Heart right ventricle (tissue), 16 donors: ENCODE measurements at places on chromosomes 1 and 21. TPM values are rescaled to one million over a fixed set of nuclear protein-coding genes. Genes with fewer than 3 reads are reported as not detected.
A peak's percentile ranks its signal among the peaks of the same experiment; 100 is the strongest.

The NTNG1 gene
- not detected for total RNA-seq

The OR2AK2 gene
- total RNA-seq, result not detected

The ANKRD45 gene
- total RNA-seq, result 0.57 TPM

The CCNL2 gene
- 77.5 TPM for total RNA-seq

The PCP4L1 gene
- total RNA-seq, result 0.38 TPM

The ATP5PF gene
- 537 TPM for total RNA-seq

The CCDC185 gene
- not detected for total RNA-seq

The TNNT2 gene
- total RNA-seq, result 7,560 TPM

The SIM2 gene
- not detected for total RNA-seq

The CDK18 gene
- total RNA-seq, result 199 TPM

The TNFRSF1B gene
- total RNA-seq, result 10.5 TPM

The XCL1 gene
- not detected for total RNA-seq

GRCh38 chr1:186605762-186606350 is 74.4 kb downstream of the PTGS2 start:
- H3K4me1 ChIP-seq, result no peaks in the 10 kb centered on the region
- no peaks in the 10 kb centered on the region for H3K36me3 ChIP-seq
- H3K4me3 ChIP-seq, result no peak overlapping the region
- no peaks in the 10 kb centered on the region for H3K27me3 ChIP-seq
- H3K27ac ChIP-seq, result no peak overlapping the region

GRCh38 chr1:98287626-98288025 is 366.8 kb upstream of the DPYD start:
- no peak for DNase-seq
- no peaks in the 10 kb centered on the region for H3K4me1 ChIP-seq
- no peak overlapping the region for H3K27ac ChIP-seq
- H3K27me3 ChIP-seq, result no peaks in the 10 kb centered on the region
- H3K36me3 ChIP-seq, result no peaks in the 10 kb centered on the region

GRCh38 chr1:245645406-245645805 is 490.6 kb downstream of the KIF26B start:
- no peak for DNase-seq
- H3K36me3 ChIP-seq, result no peaks in the 10 kb centered on the region
- no peak overlapping the region for H3K4me3 ChIP-seq
- H3K27me3 ChIP-seq, result no peaks in the 10 kb centered on the region

DNA sequence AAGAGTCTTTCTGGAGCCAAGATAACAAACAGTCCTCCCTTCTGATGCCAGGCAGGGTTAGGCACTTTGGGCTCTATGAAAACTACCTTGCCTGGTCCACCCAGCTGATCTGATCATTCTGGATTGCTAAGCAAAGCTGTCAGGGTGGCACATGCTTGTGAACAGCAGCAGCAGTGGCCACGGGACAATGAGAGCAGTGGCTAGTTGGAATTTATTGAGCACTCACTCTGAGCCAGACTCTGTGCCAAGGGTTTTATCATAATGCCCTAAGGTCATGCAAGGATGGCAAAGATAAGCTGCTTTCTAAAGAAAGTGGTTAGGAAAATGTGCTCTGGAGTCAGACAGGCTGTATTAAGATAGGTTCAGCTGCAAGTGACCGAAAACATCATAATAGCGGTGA is 390.4 kb upstream of the VAMP3 start:
- H3K27me3 ChIP-seq, result no peaks in the 10 kb centered on the region
- no peaks in the 10 kb centered on the region for H3K36me3 ChIP-seq
- peaks cover 26% of the 10 kb centered on the region for H3K4me1 ChIP-seq

- H3K36me3 ChIP-seq, result no peaks in the 10 kb centered on the region
- no peaks in the 10 kb centered on the region for H3K27me3 ChIP-seq
- H3K27ac ChIP-seq, result no peak overlapping the region
Observed at GRCh38 chr1:243991650-243992049, 59.4 kb upstream of the ZBTB18 start.

GRCh38 chr1:26035959-26036755 is 9.8 kb downstream of the SLC30A2 start:
- H3K4me3 ChIP-seq, result peak overlapping the region; percentile 88
- H3K36me3 ChIP-seq, result no peaks in the 10 kb centered on the region
- DNase-seq, result peak; percentile 87
- H3K27ac ChIP-seq, result peak overlapping the region; percentile 91
- H3K4me1 ChIP-seq, result peaks cover 25% of the 10 kb centered on the region

DNA sequence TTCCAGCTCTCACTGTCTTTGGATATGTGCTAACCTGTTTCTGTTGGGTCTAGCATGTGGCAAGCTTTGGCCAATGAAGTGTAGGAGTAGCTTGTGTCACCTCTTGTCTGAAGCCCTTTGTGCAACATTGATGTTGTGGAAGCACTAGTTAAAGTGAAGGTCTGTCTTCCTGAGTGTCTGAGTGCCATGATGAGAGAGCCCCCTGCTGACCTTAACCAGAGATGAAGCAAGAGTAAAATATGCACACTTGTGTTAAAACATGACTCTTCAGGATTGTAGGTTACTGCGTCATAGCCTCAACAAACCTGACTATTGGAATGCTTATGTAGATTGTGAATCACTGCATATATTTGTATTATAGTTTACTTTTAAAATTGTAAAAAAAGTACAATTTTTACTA is 103.7 kb downstream of the NCAM2 start:
- no peak overlapping the region for H3K27ac ChIP-seq
- H3K4me3 ChIP-seq, result no peak overlapping the region
- no peak for DNase-seq
- no peaks in the 10 kb centered on the region for H3K4me1 ChIP-seq
- H3K36me3 ChIP-seq, result no peaks in the 10 kb centered on the region
- H3K27me3 ChIP-seq, result no peaks in the 10 kb centered on the region

DNA sequence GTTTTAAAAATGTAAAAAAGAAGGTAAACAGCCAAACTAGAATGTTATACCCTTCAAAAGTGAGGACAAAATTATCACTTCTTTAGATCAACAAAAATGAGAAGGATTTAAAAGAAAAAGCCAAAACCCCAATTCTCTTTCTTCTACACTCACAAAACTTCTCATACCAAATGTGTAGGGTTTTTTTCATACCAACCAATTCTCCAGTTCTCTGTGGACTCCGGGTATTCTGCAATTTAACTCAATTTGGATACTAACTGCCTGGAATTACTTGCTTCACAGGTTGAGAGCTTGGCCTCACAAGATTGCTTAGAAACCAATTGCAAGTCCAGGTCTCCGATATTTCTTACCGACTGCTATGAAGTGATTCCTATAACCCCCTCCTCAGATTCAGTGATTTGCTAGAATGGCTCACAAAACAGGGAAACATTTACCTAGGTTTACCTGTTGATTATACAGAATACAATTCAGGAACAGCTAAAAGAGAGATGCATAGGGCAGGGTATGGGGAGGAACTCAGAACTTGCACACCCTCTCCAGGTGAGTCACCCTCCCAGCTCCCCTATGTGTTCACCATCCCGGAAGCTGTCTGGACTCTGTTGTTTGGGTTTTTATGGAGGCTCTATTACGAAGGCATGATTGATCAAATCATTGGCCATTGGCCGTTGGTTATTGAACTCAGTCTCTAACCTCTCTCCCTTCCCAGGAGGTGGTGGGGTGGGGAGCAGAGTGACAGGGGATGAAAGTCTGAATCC is 67.1 kb downstream of the CAMTA1 start:
- DNase-seq, result no peak
- H3K36me3 ChIP-seq, result no peaks in the 10 kb centered on the region
- no peak overlapping the region for H3K4me3 ChIP-seq

GRCh38 chr1:24827379-24828135 is 82.3 kb downstream of the CLIC4 start:
- peaks cover 89% of the 10 kb centered on the region for H3K4me1 ChIP-seq
- H3K27ac ChIP-seq, result no peak overlapping the region
- no peaks in the 10 kb centered on the region for H3K36me3 ChIP-seq
- no peak for DNase-seq

GRCh38 chr1:31750858-31751510 is 13.2 kb downstream of the ADGRB2 start:
- H3K4me1 ChIP-seq, result peaks cover 45% of the 10 kb centered on the region
- DNase-seq, result no peak
- H3K27me3 ChIP-seq, result no peaks in the 10 kb centered on the region
- H3K4me3 ChIP-seq, result no peak overlapping the region
- no peak overlapping the region for H3K27ac ChIP-seq

GRCh38 chr1:201511941-201512539 is 5.1 kb upstream of the CSRP1 start:
- DNase-seq, result peak; percentile 80
- no peak overlapping the region for H3K4me3 ChIP-seq
- H3K27me3 ChIP-seq, result no peaks in the 10 kb centered on the region
- peaks cover 31% of the 10 kb centered on the region for H3K4me1 ChIP-seq
- H3K36me3 ChIP-seq, result no peaks in the 10 kb centered on the region

DNA sequence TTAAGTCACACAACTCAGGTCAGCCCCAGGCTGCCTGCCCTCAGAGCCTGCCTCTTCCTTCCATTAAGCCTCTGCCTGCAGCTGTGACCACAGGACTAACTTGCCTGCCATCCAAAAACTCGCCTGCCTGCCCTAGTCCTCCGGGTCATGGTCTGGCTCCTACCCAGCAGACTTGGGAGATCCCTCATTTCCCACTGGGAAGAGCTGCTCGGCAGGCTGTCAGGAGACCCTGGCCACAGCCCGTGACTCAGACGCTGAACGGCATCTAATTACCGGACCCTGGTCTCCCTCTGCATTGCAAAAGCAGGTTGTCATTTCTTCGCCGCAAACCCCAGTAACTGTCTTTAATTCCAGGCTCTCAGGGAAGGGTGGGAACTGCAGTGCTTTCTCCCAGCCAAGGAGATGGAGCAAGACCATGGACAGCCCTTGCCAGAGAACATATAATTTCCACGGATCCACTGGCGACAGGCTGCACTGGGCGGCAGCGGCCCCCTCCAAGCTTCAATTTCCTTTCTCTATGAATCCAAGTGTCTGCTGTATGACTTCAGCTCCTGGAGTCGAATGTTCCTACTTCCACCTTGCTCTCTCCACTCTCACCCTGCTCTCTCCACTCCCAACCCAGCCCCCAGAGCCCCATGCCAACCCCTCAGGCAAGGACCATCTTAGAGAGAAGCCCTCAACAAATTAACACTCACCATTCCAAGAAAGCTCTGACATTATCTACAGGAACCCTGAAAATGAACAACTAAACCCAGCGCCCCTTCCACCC is 20.4 kb downstream of the OLFML2B start:
- no peaks in the 10 kb centered on the region for H3K27me3 ChIP-seq
- H3K4me1 ChIP-seq, result peaks cover 3% of the 10 kb centered on the region
- no peak overlapping the region for H3K27ac ChIP-seq
- no peak overlapping the region for H3K4me3 ChIP-seq
- H3K36me3 ChIP-seq, result no peaks in the 10 kb centered on the region

- H3K4me1 ChIP-seq, result peaks cover 27% of the 10 kb centered on the region
- no peak overlapping the region for H3K4me3 ChIP-seq
- H3K27ac ChIP-seq, result peak overlapping the region; percentile 71
- H3K36me3 ChIP-seq, result no peaks in the 10 kb centered on the region
Observed at GRCh38 chr1:200640963-200641401, 20.4 kb upstream of the KIF14 start.
